ENCODE measurements at places on chromosomes 16 and 17.

GRCh38 chr16:64738321-64738960 lies 383.4 kb downstream of the CDH11 start:
- no peak for DNase-seq

- no peak for DNase-seq
Measured at GRCh38 chr17:10821054-10821453, 16.8 kb downstream of the PIRT start.

GRCh38 chr17:8060274-8060673 lies 21.4 kb downstream of the ALOX15B start:
- no peak for DNase-seq

DNA sequence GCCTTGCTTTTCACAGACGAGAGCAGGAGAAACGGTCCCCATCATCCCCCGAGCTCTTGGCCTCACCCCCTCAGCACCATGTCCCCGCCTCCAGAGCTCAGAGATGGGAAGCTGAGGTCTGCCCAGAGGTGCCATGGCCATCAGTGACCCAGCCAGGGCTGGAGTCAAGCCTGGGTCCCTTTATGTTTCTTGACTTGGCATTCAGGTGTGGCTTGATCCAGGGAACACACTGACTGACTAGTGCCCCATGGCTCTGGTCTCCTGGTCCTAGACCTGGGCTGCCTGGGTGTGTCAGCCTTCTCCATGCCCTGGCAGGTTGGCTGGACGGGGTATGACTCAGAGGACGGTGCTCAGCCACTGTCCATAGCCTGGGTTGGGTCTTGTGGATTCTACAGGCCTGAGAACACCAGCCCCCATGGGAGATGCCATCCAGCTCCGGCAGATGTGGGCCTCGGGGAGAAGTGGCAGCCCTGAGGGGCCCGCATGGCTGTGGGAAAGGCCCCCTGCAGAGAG lies 54.2 kb downstream of the ZFPM1 start:
- no peak for DNase-seq
